ELF-1 (cell line): ENCODE measurements at places on chromosomes 5 and 9.

DNA sequence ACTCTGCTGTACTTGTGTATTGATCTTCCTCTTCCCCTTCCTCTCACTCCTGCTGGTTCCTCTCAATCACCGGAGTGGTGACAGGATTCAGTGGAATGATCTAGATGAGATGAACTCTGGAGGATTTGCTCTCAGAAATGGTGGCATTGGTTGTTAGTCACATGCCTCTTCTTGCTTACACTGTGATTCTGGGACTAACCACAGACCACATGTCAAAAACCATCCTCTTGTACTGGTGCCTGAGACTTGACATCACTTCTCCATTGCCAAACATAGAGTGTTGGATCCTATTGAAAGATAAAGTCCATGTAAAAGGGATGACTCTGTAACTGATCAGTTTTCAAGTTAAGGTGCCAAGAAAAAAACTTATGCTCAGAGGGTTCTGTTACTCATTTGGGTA, 506.5 kb downstream of the DMAC1 start:
- DNase-seq: no peak

DNA sequence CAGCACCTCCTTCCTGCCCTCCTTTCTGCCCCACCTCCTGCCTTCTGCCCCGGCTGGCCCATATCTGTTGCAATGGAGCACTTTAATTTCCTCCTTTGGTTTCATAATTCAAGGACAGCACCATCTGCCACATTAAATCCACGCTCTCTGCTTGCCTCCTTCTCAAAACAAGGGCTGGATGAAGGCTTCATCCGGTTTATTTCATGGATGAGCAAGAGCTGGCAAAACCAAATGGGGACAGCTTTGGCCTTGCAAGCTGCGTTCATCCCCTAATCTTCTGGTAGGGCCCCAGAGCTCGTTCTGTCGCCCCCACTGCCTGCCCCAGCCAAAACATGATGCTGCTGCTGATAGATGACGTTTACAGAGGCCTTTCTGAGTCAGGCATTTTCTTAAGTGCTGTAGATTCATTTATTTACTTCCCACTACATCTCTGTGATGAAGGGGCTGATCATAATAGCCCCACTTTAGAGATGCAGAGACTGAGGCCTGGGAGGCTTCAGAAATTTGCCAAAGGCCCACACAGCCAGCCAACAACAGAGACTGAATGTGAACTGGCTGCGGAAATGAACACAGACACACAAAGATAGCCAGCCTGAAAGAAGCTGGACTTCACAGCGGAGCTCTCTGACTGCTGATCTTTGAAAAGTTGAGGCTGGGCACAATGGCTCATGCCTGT, 115.6 kb upstream of the CPEB4 start:
- no peak for DNase-seq

- DNase-seq: no peak
Measured at GRCh38 chr9:10806868-10807267, 194.1 kb upstream of the PTPRD start.

GRCh38 chr9:127977009-127977883, 3.5 kb downstream of the EEIG1 start:
- DNase-seq: no peak

- no peak for DNase-seq
Measured at GRCh38 chr9:79193001-79193400, 378.8 kb upstream of the TLE4 start.

- no peak for DNase-seq
Measured at GRCh38 chr5:174775081-174775480, 50.7 kb downstream of the MSX2 start.

DNA sequence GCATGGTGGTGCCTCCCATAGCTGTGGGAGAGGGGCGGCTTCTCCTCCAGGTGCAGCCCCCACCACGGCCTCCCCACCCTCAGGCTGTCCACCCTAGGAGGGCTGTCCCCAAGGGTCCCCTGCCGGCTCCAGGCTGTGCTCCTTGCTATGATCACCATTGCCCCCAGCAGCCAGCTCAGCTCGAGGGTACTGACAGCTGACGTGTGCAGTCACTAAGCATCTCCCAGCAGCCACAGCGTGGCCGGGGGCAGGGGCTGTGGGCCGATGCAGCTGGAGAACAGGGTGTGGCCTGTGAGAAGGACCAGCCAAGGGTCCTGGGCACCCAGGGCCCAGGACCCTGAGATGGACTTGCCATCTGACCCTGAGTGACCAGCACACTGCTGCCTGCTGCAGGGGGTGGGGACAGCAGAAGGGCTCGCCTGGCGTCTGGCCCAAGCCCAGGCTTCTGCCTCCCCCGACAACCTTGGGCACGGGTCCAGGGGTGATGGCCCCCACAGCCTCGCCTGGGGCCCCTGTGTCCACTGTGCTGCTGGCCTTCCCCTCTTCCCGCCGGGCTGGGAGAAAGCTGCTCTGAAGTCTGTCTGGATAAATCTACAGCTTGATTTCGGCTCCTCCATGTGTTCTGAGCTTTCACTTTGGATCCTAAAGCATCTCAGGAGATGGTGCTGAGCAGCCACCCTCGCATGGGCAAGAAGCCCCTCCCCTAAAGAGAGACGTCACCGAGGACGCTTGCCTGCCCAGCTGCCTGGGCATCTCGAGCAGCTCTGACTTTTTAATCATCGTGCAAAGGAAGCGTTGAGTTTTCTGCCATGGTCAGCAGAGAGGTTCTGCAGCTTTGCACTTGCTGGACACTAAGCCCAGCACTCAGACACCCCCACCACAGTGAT, 5.5 kb downstream of the KCNT1 start:
- no peak for DNase-seq

- no peak for DNase-seq
Measured at GRCh38 chr5:101969742-101970141, 326.3 kb downstream of the SLCO4C1 start.

GRCh38 chr5:154977409-154977808, 36.1 kb upstream of the KIF4B start:
- no peak for DNase-seq

- no peak for DNase-seq
Measured at GRCh38 chr5:170753311-170753710, 30.2 kb upstream of the GABRP start.

DNA sequence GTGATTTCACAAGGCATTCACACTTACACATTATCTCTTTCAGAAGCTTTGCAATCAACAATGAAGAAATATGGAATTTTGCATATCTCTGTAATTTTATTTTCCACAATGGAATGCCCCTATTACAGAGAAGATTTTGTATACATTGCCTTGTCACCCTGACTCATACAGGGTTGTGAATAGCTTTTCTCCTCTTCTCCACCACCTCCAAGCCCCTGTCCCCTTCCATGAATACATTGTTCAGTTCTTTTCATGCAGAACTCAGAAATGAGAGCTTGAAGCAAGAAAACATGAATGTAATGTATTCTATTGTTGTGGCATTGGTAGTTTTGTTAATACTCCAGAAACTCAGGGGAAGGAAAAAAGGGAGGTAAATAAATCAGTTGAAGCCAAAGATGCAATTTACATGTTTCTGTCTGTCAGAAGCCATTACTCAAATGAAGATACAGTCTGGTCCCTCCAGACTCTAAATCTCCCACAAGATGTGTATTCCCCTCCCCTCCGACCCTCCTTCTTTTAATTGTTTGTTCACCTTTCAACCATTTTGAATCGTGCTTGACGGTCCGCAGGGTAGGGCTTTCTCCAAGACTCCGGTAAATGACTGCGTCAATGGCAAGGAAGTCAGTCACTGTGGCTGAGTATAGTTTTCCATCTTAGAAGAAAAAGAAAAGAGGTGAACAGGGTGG, 86.1 kb downstream of the SEMA6A start:
- no peak for DNase-seq

GRCh38 chr5:55623789-55624188, 88.3 kb downstream of the SLC38A9 start:
- DNase-seq: peak; percentile 33

DNA sequence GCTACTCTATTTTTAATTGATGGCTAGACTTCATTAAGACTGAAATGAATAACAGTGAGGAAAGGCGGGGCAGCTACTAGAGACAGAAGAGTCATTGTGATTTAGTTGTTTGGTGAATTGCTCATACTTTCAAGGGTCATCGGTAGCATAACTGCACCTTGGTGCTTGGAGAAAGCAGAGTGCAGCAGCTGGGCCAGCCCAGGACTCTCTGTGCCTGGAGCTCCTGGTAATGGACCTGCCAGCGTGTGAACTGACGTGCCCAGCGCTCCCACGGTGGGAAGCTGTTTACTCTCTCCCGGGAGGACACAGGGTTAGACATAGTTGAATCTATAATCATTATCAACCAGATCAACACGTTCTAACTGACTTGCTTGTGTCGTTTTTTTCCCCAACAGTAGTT, 42.9 kb downstream of the LURAP1L start:
- DNase-seq: peak; percentile 2

GRCh38 chr9:2693056-2693455, 24.3 kb upstream of the KCNV2 start:
- DNase-seq: no peak

- no peak for DNase-seq
Measured at GRCh38 chr5:143679777-143680176, 132.2 kb upstream of the HMHB1 start.

- DNase-seq: no peak
Measured at GRCh38 chr5:45512521-45512920, 183.7 kb downstream of the HCN1 start.

DNA sequence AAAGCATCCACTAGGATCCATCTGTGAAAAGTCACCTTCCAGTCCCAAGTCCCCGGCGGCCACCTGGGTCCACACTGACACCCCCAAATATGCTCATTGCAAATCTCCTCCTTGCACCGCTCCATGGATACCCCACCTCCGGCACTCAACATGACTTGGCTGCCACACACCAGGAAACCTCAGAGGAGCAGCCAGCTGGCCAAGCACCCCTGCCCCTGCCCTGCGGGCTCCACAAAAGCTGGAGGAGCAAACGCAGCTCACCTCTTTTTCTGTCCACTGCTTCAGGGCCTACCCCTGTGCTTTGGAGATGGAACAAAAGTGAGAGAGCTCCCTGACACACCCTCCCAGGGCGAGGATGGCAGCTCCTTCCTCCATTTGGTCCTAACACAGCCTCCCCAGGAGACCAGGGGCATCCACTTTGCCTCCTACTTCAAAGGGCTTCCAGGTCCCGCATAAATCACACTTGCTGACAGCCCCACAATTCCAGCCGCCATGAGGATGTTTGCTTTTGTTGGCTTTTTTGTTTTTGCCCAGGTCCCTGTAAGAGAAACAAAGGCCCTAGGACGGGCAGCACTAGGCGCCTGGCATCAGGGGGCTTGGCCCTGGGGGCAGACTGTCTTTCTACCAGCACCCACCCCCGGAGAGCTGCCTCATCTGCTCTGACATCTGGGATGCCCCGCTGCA, 14.8 kb downstream of the ROR2 start:
- DNase-seq: peak; percentile 89

DNA sequence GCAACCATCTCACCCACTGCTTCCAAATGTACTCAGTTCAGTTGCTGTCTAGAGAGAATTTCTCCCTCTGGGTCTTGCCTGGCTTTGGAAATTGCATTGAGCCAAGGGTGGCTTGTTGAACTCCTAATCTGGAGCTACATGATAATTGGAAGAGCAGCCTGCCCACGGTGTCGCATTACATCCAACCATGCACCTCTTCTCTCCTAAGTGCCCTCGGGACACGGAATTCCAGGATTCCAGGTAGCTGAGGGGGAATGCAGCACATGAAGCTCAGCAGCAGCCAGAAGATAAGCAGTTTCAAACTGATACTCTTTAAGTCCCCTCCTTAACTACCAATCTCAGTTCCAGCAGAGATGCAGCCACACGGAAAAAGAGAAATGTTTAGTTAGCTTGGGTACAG, 509.4 kb upstream of the KLF4 start:
- peak; percentile 94 for DNase-seq

GRCh38 chr9:127159325-127159801, 36.9 kb upstream of the ANGPTL2 start:
- peak; percentile 68 for DNase-seq

- DNase-seq: no peak
Measured at GRCh38 chr9:79127661-79128060, 444.1 kb upstream of the TLE4 start.

GRCh38 chr9:126334721-126335621, 8.3 kb downstream of the MVB12B start:
- no peak for DNase-seq

DNA sequence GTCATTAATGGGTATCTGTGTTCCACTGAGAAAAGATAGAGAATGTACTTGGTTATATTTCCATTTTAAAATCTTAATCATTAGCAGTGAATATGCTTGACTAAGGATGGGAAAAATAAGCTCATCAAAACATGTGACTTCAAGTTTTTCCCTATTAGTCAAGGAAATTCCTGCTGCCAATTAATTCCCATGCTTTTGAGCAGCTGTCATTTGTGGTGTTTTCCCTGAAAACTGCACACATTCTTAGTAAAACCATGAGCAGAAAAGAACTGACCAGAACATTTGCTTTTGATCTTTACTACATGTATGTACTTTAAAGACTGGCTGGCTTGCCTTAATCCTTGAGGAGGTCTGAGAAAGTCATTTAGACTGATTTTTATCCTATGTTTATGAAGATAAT, 75.2 kb downstream of the AOPEP start:
- no peak for DNase-seq

DNA sequence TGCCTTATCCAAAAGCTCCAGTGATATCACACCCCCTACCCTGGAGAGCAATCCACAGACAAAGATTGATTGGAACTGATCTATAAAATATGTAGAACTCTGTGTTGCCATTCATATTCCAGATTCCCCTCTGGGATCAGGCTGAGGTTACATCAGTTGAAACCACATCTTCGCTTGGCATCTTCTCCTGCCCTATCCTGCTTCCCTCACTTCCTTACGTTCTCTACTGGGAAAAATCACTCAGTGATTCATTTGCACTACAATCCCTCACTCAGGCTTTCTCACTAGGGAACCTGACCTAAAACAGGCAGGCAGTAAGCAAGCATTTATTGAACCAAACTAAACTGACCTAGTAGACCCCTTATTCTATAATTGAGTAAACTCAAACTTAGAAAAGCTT, 111.7 kb downstream of the ESM1 start:
- no peak for DNase-seq

- no peak for DNase-seq
Measured at GRCh38 chr9:82117026-82117811, 128.6 kb downstream of the SPATA31D1 start.

DNA sequence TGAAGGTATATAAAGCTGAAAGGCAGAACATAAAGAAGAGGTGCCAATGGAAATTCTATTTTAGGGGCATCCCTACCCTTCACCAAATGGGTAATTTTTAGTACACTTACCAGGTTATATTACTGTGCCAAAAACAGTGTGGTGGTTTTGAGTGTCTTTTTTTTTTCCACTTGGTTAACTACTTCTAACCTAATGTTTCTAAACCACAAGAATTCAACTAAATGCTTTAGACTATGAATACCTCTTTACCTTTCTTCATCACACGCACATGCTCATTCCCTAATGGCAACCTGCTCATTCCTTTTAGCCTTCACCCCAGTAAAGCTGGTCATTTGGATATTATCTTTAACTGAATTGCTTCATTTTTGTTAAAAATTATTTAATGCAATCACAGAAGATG, 215.6 kb downstream of the PIK3R1 start:
- DNase-seq: no peak

DNA sequence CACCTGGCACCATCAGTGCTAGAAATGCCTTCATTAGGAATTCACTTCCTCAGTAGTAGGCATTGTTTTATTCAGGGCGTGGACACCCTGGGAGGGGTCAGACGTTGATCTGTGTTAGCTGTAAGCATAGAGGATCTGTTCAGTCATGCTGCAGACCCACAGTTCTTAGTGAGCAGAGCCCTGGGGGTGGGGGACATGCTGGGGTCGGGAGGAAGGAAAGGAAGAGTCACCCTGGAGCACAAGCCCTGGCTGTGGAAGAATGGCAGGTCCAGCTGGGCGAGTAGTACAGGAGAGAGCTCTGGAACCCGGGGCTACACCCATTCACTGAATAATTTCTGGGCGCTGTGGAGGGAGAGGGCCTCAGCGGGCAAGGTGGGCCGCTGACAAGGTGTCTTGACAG, 172.5 kb downstream of the FSTL4 start:
- no peak for DNase-seq
